Stimulated activated CD4-positive, alpha-beta T cell treated with anti-CD3 and anti-CD28 coated beads, Interleukin-2, amount 100 ng/mL, for 48 hours (primary cell): ENCODE measurements at places on chromosomes 3 and 15.

DNA sequence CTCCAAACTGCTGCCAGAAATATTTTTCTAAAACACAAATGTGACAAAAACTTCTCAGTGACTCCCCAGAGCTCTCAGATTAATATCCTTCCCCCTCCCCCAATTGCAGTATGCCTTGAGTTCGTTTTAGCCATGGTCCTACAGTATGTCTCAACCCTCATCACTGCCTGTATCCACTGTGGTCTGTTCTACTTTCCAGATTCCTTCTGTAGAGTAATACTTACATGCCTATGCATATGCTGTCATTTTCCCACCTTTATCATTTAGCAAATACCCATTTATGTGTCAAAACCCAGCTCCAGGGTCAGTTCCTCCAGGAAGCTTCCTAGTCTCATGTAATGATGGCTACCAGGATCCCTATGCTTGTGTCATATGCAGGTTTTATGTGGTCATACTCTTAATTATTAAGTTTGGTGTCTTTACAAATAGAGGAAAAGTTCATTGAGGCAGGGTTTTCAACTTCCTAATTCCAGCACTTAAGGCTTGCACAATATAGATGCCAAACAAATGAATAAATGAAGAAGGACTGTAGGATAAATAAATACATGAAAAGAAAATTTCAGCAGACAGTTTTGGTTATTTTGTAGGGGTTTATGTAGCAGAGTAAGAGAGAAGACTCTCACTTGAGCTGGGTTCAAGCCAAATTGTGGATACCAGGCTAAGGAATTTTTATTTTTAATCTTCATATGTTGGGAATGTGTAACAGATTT, 170.8 kb downstream of the ALCAM start:
- DNase-seq: no peak

DNA sequence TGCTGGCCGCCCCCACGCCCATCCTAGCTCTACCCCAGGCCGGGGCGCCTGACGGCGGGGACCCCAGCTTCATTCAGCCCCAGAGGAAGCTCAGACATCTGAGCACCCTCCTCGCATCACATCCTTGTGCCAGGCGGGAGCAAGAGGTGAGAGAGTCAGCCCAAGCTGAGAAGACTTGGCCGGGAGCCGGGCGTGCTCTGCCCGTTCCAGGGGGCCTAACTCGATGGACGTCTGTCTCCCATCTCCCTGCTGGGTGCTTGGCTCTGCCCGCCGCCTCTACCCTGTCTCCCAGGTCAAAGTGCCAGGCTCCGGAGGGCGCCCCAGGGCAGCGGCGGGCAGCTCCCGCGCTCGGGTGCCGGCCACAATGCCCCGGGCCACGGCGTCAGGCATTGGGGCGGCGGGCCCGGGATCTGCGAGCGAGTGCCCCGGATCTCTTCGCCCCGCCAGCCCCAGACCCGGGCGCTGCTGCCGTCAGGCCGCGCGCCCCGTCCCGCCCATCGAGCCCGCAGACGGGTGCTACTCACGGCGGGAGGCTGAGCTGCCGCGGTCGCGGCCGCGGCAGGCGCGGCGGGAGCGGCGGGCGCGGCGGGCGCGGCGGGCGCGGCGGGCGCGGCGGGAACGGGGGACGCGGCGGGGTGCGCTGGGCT, 388 bp downstream of the DAPK2 start:
- DNase-seq: peak; percentile 13

DNA sequence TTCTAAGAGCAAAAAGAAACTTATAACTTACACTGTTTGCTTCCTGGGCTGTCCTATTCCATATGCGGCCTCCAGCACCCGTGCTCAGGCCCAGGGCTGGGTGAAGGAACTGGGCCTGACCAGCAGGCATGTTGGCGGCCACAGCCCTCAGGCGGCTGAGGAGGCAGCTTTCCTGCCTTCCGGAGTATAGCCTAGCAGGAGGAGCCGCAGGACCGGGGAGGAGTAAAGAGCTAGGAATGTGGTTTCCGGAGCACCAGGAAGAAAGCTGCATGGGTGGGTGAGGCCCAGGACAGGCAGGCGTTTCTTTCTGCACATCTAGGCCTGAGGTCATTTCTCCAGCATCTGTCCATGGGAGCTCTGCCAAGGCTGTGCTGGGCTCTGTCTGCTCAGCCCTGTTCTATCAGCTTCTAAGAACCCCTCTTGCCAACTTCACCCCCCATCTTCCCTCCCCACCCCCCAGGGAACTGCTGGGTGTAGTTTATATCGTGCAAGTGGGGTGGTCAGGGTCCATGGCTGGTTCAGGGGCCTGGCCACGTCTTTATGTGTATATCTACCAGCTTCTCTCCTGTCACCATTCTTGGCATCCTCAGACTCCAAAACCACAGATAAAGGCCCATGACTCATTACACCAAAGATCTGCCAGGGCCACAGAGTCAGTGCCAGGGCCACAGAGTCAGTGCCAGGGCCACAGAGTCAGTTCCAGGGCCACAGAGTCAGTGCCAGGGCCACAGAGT, 7.8 kb upstream of the KIF7 start:
- DNase-seq: no peak

GRCh38 chr3:117358717-117359314, 649.2 kb downstream of the TUSC7 start:
- DNase-seq: no peak

- DNase-seq: no peak
These were observed 1.0 kb upstream of the MGA start for GRCh38 chr15:41659190-41659589.

DNA sequence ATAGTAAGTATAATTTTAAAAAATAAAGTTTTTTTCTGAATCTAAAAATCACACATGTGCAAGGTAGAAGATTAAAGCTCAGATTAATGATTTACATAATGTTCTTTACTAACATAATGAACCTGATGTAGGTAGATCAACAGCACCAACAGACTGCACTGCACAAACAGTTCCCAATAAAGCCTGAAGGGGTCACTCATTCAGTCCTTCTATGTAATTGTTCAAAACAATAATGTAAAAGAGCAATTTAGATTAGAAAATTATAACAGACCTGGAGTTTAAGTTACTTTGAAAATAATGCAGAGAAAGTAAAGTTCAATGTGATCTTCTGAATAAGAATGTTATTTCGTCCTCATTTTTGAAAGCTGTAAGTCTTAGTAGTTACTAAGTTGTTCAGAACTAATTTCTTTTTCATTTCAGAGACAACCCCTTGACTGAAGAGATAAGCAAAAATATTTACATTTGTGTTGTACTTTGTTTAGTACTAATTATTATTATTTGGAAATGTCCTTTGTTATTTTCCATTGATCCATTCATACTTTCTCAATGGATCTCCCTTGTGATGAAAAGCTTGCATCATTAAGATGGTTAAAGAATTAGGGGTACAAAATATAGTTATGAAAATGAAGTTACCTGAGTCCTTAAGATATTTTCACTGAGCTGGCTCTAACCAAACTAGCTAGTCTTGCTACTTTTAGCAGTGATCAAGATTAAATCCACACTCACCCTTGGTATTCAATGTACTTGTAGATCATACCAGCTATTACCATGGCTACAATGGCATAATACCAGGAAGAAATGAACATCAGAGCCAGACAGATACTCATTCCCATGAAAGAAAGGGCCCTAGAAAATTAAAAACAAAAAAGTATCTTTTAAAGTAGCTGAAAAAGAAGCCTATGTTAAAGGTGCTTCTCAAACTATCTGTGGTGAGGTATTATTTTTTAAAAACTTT, 16.8 kb downstream of the EMC4 start:
- DNase-seq: no peak

DNA sequence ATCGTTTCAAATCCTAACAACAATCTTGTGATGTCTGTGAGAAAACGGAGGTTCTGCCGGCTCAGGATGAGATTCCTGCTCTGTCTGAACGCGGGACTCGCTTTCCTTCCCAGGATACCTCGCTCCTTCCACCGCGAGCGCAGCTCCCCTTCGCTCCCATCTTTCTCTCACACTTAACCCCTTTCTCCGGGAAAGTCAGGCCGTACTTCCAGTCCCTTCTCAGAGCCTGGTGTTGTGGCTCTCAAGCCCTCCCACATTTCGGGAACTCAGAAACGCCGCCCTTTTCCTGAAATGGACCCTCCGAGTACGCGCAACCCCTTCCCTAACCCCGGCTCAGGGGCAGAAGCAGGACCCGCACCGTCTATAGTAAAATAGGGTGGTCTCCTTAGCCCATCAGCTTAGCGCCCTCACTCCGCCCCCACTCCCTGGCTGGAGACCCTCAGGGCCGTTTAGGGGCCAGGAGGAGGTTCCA, 378 bp upstream of the FEM1B start:
- no peak for DNase-seq

- DNase-seq: no peak
These were observed 297.9 kb downstream of the EDEM1 start for GRCh38 chr3:5485427-5485826.

DNA sequence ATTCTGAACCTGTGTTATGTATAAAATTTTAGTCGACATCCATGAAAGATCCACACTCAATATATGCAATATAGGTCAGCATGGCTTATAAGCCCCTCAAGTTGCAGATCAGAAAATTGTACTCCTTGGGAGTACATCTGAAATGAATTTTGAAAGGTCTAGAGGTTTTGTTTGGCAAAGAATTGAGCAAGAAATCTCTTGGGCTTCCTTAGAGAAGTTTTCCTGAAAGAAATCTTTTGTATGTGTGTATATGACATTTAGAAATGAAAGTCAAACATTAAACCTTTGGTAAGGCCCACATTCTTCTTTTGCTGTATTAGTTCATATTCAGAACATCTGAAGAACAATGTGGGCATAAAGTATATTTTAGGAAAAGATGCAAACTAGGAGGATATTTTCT, 1006.6 kb downstream of the NAALADL2 start:
- no peak for DNase-seq

DNA sequence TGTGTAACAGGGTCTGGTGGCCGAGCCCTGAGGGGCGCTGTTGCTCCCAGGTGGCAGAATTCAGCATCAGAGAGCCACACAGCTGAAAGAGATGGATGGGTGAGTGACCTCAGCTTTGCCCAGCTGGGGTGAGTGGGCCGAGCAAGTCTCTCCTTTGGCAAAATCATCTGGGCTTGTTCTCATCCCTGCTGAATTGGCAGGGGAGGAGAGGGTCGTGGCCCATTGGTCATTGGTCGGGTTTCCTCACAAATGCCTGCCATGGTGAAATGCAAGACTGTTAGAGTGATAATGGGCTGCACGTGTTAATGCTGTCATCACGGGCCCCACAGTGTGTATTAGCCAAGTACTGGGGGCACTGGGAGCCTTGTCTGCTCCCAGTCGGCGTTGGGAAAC, 15.9 kb downstream of the ABHD2 start:
- DNase-seq: no peak

GRCh38 chr15:68341760-68342725, 64.5 kb downstream of the FEM1B start:
- no peak for DNase-seq

GRCh38 chr15:60519218-60519617, 40.3 kb upstream of the ICE2 start:
- DNase-seq: no peak

DNA sequence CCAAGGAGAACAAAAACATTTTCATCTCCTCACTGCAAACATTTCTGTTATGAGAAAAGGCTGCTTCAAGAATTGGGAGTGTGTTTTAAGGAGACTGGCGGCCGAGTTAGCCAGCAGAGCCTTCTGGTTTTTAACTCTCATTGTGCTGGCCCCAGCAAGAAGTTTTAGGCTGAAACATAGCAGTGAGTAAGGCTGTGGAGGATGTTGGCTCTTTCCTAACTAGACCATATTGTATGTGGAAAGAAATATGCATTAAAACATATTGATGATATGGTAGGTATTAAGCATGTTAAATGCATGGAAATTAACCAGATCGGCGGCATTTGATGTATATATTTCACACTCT, 90.7 kb downstream of the TIGIT start:
- DNase-seq: no peak

- no peak for DNase-seq
These were observed 188.0 kb downstream of the PEX5L start for GRCh38 chr3:179848711-179849110.

GRCh38 chr3:72604328-72604727, 243.9 kb downstream of the SHQ1 start:
- DNase-seq: no peak

- no peak for DNase-seq
These were observed 923 bp downstream of the SIAH2 start for GRCh38 chr3:150761831-150762661.

- no peak for DNase-seq
These were observed 390.6 kb upstream of the WNT5A start for GRCh38 chr3:55877703-55878102.

- no peak for DNase-seq
These were observed 31.2 kb upstream of the PTX3 start for GRCh38 chr3:157405457-157405856.

DNA sequence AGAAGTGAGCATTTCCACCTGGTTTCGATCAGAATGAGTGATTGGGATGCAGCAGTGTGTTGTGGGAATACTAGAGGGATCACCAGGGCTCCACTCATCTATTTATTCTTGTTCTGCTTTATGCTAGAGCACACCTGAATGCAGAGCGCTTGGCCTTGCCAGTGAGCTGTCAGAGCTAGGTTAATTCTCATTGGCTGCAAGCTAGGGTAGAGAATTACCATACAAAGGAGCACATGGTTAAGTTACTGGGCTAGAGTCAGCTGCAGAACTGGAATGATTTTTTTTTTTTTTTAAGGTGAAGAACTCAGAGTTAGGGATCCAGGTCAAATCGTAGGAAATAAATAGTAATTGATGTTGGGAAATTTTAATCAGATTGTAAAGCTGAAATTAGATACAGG, 8.8 kb downstream of the EIF2AK4 start:
- DNase-seq: no peak

- no peak for DNase-seq
These were observed 185.2 kb downstream of the CPNE4 start for GRCh38 chr3:131849616-131850015.
